ENCODE measurements at places on chromosomes 6 and 20. TPM values are rescaled to one million over a fixed set of nuclear protein-coding genes. Genes with fewer than 3 reads are reported as not detected.

- no peak overlapping the region for H3K4me3 ChIP-seq
- no peaks in the 10 kb centered on the region for H3K4me1 ChIP-seq
- H3K27me3 ChIP-seq = no peaks in the 10 kb centered on the region
- no peak for DNase-seq
Observed at GRCh38 chr6:127641905-127642304, 64.9 kb downstream of the C6orf58 start.

GRCh38 chr6:61833176-61833755, 452.8 kb downstream of the KHDRBS2 start:
- no peak overlapping the region for H3K4me3 ChIP-seq
- H3K27me3 ChIP-seq = no peaks in the 10 kb centered on the region
- H3K36me3 ChIP-seq = no peaks in the 10 kb centered on the region
- no peak for DNase-seq
- no peaks in the 10 kb centered on the region for H3K4me1 ChIP-seq
- no peak overlapping the region for H3K27ac ChIP-seq

The KIFC1 gene
- total RNA-seq = not detected

The CALHM6 gene
- not detected for total RNA-seq

The GABRR2 gene
- total RNA-seq = 0.32 TPM

The SYCP2L gene
- total RNA-seq = 0.32 TPM

Measured in ascending aorta (tissue), 2 donors.